ENCODE measurements at places on chromosomes 4 and X.
A peak's percentile ranks its signal among the peaks of the same experiment; 100 is the strongest.

DNA sequence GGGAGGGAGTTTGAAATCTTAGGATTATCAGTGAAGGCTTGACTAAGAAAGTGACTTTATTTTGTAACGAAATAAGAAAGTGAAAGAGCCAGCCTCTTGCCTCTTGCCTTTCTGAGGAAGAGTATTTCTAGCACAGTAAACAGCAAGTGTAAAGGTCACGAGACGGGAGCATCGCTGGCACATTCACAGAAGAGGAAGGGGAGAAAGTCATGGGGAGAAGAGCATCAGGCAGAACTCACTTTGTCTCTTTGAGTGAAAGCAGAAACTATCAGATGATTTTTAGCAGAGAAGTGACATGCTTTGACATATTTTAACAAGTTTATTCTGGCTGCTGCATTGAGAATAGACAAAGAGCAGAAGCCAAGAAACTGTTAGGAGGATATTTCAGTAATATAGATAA, 313.8 kb downstream of the CAMK2D start:
- DNase-seq, result no peak

DNA sequence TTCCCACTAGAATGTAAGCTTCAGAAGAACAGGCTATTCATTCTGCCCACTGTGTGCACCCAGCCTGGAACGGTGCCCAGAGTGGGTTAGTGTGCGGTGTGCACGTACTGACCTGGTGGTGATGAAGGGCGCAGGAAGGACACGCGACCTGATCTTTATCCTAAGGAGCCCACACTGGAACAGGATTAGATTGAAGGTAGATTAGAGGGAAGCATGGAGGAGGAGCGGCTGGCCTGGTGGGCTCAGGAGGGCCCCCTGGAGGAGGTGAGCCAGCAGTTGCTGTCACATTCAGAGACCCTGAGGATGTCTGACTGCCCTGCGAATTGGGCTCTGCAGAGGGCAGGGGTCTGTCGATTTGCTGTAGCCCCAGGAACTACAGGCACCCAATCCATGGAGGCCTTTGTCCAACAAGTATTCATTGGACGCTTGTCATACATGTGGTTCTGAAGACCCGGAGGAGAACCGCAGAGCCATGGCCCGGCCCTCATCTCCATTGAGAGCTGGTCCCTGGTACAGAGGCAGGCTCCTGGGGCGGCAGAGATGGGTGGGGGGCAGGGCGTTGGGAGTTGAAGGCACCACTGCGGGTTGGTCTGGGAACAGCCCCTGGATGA, 73.2 kb downstream of the HTRA3 start:
- no peak for DNase-seq

GRCh38 chr4:112508356-112508755, 7.6 kb downstream of the NEUROG2 start:
- DNase-seq, result no peak

DNA sequence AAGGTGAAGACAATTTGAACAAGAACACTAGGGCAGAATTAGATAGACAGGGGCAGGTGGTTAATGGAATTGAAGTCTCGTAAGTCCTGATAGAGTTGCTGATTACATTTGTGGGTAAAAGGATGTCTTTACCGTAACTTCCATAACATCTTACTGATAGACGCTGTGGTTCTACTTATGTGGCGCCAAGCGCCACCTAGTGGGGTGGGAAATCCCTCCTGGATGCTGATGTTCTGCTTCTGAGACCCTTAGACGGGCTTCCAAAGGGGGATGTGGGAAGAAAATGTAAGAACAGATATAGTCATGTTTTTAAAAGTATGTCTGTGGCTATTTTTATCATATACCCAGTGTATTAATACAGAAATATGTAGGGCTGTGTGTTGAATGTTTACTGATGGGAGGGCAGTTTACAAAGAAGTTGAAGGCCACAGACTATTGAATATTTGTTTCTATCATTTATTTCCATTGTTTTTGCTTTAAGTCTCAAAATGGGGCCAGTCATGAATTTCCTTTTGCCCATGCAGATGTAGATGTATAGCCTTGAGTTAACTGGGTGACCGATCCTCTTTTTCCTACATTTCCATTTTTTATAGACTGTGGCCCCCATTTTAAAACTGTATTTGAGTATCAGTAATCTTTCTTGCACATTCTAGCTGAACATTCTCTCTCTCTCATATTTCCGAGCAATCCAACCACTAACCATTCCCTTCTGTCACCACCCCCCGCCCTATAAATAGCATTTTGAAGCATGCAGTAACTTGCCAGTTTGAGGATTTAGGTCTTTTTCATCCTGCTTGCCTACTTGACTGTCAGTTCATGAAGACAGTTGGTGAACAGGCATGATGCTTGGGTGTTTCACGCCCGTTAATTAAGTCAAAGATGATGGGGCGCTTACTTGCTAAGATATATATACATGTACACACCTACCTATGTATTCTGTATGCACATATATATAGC, 12.1 kb upstream of the TLR8 start:
- peak; percentile 47 for DNase-seq

DNA sequence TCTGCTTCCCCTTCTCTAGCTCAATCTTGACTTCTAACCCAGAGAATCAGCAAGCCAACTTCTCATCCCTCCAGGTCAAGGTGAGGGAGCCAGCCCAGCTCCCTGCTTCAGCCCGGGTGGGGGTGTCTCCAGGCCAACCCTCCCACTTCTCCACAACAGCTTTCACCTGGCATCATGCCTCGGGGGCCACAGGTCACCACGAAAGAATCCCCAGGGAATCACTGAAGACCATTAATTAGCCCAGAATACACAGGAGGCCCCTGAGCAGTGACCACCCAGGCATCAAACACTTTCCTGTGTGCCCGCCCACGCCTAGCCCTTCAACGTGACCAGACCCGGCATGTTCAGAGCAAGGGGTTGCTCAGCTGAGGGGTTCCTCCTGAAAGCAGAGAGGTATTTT, 646.7 kb downstream of the BCOR start:
- DNase-seq, result no peak

DNA sequence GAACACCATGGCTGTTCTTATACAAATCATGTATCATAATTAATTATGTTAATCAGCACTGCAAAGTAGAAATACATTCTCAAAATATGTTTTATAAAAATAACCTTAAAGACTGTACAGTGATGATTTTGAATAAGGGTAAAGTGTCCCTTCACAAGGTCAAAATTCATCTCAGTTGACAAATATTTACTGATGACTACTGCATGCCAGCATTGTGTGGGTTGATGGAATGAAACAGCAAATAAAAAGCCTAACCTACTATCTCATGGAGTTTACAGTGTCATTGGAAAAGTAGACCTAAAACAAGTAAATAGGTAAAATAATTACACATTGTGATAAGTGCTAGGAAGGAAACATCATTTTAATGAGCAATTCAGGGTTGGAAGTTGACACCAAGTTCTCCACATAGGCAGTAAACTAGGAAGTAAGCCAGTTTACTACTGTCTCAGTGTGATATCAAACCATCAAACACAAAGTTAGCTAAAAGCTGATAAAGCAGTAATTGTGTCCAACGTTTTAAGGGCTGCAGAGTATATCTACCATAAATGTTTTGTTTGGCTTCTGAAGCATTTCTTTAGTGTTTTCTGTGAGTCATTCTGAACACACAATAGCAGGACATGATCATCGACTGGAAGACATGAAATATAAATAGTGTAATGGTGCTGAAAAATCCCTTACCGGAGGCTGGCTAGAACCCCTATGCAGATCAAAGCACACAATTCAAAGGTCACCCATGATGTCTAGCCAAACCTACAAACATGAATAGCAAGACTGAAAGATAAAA, 221.8 kb downstream of the DACH2 start:
- DNase-seq, result no peak

DNA sequence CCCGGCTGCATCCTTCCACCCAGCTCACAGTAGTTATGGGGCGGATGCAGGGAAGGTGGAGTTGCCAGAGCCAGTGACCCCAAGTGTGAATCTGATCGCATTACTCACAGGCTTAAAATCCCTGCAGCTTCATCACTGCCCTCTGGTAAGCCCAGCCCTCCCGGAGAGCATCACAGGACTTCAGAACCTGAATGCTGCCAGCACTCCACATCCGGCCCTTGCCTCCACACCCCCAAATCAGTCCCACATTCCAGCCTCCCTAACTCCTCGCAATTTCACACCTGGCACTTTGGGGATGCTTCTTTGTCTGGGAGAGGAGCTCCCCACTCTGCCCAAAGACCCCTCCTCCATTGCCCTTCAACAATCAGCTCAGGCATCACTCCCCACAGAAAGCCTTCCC, 15.6 kb downstream of the RASL11B start:
- no peak for DNase-seq

- DNase-seq, result no peak
Observed at GRCh38 chr4:142818476-142818875, 27.6 kb downstream of the INPP4B start.

- DNase-seq, result no peak
Observed at GRCh38 chrX:39063037-39063436, 261.8 kb downstream of the MID1IP1 start.
